A549 treated with CORT108297 at 1 μM for 4 hours (cell line): ENCODE measurements at places on chromosomes 4 and X. TPM values are rescaled to one million over a fixed set of nuclear protein-coding genes. Genes with fewer than 3 reads are reported as not detected.

UTP3 gene
- 32.0 to 48.0 TPM (median 35.8 TPM) in 5 replicates for total RNA-seq

PDCL2 gene
- total RNA-seq, result not detected in 5 replicates

CXCL1 gene
- 9.1 to 35.8 TPM (median 16.9 TPM) in 5 replicates for total RNA-seq

CCDC160 gene
- total RNA-seq, result not detected in 5 replicates

HTR2C gene
- not detected in 5 replicates for total RNA-seq

PDLIM3 gene
- total RNA-seq, result 0.12 to 0.14 TPM (median 0.13 TPM) in 4 of 5 replicates, not detected in the other

CCKAR gene
- total RNA-seq, result not detected in 5 replicates

TMSB15A gene
- total RNA-seq, result 0.40 to 1.4 TPM (median 0.73 TPM) in 5 replicates

SRPX2 gene
- total RNA-seq, result 2.3 to 2.9 TPM (median 2.4 TPM) in 5 replicates

GPR82 gene
- not detected in 5 replicates for total RNA-seq

GC gene
- total RNA-seq, result not detected in 5 replicates

ADGRG4 gene
- not detected in 5 replicates for total RNA-seq

LINC00632 gene
- total RNA-seq, result 1.3 to 2.3 TPM (median 2.2 TPM) in 5 replicates

TIGD2 gene
- 4.2 to 7.1 TPM (median 5.0 TPM) in 5 replicates for total RNA-seq

ENAM gene
- not detected in 5 replicates for total RNA-seq

MAGEE2 gene
- total RNA-seq, result not detected in 5 replicates
